Spinal cord (tissue), 10 donors: ENCODE measurements at places on chromosomes 2 and 18. TPM values are rescaled to one million over a fixed set of nuclear protein-coding genes. Genes with fewer than 3 reads are reported as not detected.

The ANKRD36B gene
- 114 TPM for total RNA-seq

The ARHGAP25 gene
- total RNA-seq, result 7.2 TPM

The ABCG8 gene
- total RNA-seq, result 1.1 TPM

The IL36G gene
- not detected for total RNA-seq

The ABCG5 gene
- 0.06 TPM for total RNA-seq

The PTPRN gene
- 12.6 TPM for total RNA-seq

The CIB4 gene
- 0.50 TPM for total RNA-seq

The SPR gene
- 4.8 TPM for total RNA-seq

The CGREF1 gene
- total RNA-seq, result 22.7 TPM

The ABCB11 gene
- 0.20 TPM for total RNA-seq

The IL1F10 gene
- total RNA-seq, result not detected

The GRHL1 gene
- 25.8 TPM for total RNA-seq

The LAMA1 gene
- 31.6 TPM for total RNA-seq

The REG3G gene
- total RNA-seq, result 0.50 TPM

The SLC66A3 gene
- total RNA-seq, result 18.0 TPM

The PLGLB2 gene
- total RNA-seq, result 2.5 TPM

The IER3IP1 gene
- 21.9 TPM for total RNA-seq

The TBR1 gene
- 0.10 TPM for total RNA-seq

The G6PC2 gene
- 0.11 TPM for total RNA-seq

The ZNF804A gene
- total RNA-seq, result 3.7 TPM

The MRO gene
- 11.5 TPM for total RNA-seq

The SERPINB4 gene
- not detected for total RNA-seq

The KIF5C gene
- 79.2 TPM for total RNA-seq

The SLC5A7 gene
- 40.3 TPM for total RNA-seq

The CPO gene
- total RNA-seq, result 0.33 TPM

The PGAP1 gene
- total RNA-seq, result 23.0 TPM

The PTPRM gene
- 121 TPM for total RNA-seq

The NT5DC4 gene
- total RNA-seq, result 0.10 TPM

The TMEFF2 gene
- 46.7 TPM for total RNA-seq

The GAL3ST2 gene
- 0.50 TPM for total RNA-seq

The MC2R gene
- total RNA-seq, result not detected

The FRZB gene
- total RNA-seq, result 21.8 TPM

The PMAIP1 gene
- 1.3 TPM for total RNA-seq

The LCT gene
- 0.10 TPM for total RNA-seq
